ENCODE measurements at places on chromosomes 12 and 14.

DNA sequence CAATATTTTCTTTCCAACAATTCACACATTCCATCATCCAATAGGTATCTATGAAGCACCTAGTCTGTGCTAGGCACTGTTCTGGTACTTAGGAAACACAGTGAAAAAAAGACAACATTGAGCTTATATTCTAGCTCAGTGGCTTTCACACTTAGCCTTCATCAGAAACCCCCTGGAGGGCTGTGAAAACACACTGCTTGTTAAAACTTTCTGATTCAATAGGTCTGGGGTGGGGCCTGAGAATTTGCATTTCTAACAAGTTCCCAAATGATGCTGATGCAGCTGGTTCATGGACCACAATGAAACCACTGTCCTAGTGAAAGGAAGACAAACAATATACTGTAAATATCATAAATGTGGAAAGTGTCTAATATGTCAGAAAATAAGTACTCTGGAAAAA, 5.9 kb downstream of the VTI1B start:
- DNase-seq = no peak

DNA sequence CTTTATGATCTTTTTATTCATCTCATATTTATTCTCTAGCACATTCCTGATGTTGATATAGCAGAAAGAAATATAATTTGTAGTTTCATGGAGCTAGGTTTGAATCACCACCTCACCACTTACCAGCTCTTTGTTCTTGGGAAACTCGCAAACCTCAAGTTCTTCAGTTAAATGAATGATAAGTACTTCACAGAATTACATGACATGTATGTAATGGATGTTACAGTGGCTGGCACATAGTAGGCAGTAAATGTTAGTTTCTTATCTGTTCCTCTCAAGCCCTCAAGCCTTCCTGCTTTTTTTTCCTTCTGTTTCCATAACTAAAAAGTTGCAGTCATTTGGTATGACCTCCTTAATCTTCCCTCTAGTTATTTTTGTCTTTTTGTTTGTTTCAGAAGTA, 54.9 kb downstream of the SPATS2 start:
- no peak for DNase-seq

GRCh38 chr14:103230021-103230420, 104.0 kb upstream of the EIF5 start:
- no peak for DNase-seq

DNA sequence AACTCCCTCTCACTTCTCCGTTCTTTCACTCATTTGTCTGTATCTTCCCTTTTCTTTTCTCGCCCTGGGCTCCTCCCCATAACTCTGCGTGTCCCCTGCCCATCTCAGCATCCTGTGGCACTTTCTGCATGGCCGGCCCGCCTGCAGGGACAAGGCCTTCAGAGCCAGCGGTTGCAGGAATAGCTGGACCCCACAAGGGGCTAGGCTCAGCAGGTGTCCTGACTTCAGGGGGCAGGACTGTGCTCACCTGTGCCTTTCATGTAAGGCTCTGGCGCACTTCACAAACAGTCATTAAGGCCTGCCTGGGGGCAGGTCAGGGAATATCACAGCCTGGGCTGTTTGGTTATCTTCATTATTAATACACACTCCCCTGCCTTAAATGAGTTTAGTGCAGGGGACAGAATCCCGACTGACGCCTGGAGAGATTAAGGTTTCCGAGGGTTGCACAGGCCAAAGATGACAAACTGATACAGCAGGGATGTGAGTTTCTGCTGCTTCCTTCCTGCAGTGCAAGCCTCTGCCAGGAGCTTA, 768.8 kb upstream of the TBX3 start:
- no peak for DNase-seq

DNA sequence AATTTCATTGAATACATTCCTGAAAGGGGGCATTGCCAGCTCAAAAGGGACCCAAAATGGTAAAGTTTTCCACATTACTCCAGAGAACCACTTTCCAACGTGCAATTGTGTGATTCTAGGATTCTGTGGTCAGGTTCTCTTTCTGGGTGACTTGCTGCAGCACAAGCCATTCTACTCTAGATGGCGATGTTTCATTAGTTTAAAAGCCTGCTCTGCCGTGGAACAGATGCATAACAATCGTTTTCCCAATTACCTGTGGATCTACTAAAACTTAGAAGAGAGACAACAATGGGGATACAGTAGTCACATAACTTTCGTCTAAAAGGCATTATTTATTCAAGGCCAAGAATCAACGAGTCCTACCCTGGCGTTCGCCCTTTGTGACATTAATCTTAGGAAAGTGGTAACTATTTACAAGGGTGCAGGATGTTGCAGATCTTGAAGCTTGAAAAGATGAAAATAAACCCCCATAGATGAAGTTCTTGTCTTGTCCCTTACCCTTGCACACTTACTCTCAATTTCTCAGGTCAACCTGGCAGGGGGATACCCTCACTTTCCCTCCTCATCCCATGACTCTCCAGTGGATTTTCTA, 400.9 kb downstream of the SNAPC1 start:
- peak; percentile 63 for DNase-seq

DNA sequence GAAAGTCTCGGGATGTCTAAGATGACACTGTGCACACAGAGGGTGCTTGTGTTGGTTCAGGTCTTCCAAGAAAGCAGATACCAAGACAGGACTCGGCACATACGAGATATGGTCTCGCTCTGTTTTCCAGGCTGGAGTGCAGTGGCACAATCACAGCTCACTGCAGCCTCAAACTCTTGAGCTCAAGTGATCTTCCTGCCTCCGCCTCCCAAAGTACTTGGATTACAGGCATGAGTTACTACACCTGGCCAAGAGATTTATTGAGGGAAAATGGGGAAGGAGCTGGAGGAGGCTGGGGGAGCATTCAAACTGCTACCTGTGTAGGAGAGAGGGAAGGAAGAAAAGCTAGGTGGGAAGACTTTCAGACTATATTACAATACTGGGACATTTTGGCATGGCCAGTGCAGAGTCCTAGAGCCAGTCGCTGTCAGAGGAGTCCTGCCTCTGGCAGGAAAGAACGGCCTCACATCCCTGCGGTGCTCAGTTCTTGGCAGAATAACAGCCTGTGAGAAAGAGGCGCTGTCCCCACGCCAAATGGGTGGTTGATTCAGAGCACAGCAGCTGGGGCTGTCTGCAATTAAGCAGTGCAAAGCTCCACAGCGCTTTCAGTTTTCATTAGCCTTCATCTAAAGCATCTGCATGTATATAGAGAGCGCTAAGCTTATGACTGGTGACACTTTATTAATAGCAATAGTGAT, 18.3 kb downstream of the SLC17A8 start:
- DNase-seq = no peak

DNA sequence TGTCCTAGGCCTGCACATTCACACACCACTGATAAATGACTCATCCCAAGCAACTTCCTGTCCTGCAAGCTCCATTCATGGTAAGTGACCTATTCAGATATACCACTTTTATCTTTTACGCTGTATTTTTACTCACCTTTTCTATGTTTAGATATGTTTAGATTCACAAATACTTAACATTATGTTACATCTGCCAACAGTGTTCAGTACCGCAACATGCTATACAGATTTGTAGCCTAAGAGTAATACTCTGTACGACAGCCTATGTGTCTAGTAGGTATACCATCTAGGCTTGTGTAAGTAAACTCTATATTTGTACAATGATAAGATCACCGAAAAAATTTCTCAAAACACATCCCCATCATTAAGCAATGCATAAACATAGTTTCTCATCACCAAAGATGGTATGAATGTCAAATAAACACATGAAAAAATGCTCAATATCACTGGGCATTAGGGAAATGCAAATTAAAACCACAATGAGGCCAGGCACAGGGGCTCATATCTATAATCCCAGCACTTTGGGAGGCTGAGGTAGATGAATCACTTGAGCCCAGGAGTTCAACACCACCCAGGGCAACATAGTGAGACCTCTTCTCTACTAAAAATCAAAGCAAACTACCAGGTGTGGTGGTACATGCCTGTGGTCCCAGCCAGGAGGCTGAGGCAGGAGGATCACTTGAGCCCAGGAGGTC, 20.7 kb downstream of the ATXN2 start:
- peak; percentile 76 for DNase-seq

GRCh38 chr14:102360388-102360787, 2.3 kb downstream of the CINP start:
- no peak for DNase-seq

- DNase-seq = no peak
These were observed 13.7 kb downstream of the KRT72 start for GRCh38 chr12:52587563-52587962.

DNA sequence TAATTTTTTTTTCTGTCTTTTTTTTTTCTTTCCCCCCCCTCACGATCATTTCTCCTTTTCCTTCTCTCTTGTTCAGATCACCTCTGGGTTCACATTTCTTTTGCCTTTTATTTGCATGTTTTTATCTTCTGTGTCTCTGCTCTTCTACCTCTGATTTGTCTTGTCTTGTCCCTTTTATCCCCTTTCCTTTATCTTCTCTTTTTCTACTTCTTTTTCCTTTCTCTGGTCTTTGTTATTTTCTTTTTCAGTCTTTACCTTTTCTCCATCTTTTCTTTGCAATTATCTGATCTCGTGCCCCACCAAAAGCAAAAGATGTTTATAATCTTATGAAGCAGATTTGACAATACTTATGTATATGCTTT, 77.8 kb upstream of the RAP1B start:
- no peak for DNase-seq

- DNase-seq = no peak
These were observed 43.6 kb downstream of the RFLNA start for GRCh38 chr12:124338448-124338847.

DNA sequence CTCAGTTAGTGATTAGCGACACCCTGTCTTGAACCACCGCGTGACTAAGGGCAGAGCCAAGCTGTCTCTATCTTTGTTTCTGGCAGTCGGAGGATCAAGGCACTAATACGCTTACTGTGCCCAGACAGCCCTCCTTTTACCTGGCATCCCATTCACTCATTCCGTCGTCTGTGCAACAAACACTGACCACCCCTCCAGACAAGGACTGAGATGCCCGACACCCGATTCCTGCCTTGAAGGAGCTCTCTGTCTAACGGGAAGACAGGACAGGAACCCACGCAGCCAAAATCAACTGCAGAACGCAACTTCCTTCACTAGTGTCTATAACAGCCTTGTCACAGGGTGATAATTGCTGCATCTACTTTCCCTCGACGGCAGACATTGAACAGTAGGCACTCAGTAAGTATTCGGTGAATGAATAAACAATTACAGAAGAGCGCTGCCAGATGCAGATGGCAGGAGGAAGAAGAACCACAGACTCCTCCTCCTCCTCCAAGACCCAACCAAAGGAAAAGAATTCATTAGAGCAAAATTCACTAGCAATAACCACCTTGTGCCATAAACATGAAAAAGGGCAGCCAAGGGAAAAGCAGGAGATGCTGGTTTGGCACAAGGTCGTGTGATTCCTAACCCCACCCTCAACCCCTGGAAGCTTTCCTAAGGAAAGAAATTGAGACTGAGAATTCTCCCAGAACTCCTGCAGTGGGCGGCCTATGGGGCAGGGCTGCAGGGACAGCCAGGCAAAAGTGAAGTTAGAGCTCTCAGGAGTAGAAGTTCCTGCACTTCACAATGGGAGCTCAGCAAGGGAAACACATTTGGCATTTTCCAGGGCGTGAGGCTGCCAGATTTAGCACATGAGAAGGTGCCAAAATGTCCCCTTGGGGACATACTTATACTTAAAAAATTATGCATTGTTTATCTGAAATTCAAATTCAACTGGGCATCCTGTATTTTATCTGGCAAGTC, 186.6 kb upstream of the DIO3 start:
- DNase-seq = no peak

- DNase-seq = no peak
These were observed 116.2 kb downstream of the LRRIQ1 start for GRCh38 chr12:85152311-85152729.

DNA sequence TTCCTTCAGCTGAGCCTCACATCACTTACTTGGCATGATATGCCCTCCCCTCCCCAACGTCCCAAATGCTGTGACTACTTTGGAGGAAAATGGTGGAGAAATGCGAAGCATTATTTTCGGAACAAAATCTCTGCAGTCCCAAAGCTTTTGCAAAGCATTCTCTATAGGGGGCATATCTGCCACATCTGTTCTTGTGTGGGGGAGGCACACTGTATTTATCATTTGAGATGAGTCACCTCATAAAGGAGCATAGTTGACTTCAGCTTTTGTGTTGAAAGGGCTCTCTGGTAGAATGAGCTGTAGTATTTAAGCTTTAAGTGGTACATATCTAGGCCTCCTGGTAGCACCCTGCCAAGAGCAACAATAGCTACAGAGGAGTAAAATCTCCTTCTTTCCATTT, 447.5 kb downstream of the ADAMTS20 start:
- DNase-seq = no peak

GRCh38 chr12:96057986-96058553, 22.7 kb upstream of the LTA4H start:
- DNase-seq = no peak

GRCh38 chr14:95104911-95105310, 52.4 kb downstream of the DICER1 start:
- no peak for DNase-seq

DNA sequence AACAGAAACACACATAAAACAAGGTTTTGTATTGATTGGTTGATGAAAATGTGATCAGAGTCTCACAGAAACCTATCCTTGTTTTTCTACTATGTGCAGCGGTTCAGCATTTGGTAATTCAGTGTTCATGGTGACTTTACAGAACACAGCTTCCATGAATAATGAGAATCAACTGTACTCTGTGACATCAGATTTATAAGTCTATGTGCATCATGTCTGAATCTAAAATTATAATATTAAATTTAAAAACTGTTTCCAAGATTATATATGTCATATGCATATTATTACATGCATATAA, 104.3 kb downstream of the SLC16A7 start:
- no peak for DNase-seq

DNA sequence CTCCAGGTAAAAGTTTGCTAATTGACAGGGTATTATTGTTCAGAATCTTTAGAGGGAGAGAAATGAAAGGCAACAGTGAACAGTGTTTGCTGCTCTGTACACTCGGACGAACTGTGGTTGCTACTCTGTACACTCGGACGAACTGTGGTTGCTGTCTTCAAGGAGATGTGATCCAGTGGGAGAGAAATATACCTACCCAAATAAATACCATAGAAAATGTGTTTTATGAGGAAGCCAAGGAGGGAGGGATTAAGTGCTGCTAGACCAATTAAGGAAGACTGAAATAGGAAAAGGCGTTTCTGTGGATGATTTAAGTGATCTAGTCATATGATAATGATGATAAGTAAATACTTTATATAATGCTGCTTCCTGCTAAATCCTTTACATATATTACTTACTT, 2.7 kb downstream of the STK38L start:
- no peak for DNase-seq

- peak; percentile 75 for DNase-seq
These were observed 76.1 kb downstream of the NUAK1 start for GRCh38 chr12:106062693-106063092.
